ENCODE measurements at places on chromosomes 1 and 21.

DNA sequence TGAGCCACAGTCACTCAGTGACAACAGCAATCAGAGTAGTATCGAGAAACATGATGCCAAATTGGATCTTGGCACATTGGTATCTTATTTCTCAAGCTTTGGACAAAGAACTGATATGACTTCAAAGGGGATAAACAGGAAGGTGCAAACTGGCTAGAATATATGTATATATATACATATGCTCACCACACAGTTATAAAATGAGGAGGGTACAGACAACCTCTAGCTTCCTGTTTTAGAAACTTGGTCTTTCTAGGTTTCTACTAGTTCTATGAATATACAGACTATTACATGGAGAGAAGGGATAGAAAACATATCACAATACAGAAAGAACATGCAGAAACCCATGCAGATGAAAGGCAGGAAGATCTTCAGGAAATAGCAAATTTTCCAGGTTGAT lies 292.1 kb upstream of the SNX7 start:
- DNase-seq, result no peak

GRCh38 chr1:42765832-42766740 lies 742 bp downstream of the P3H1 start:
- peak; percentile 47 for DNase-seq

- no peak for DNase-seq
Measured at GRCh38 chr1:101367630-101368029, 130.8 kb downstream of the S1PR1 start.

GRCh38 chr1:51328926-51329325 lies 1.4 kb downstream of the TTC39A start:
- no peak for DNase-seq

GRCh38 chr1:156677616-156678596 lies 699 bp upstream of the NES start:
- no peak for DNase-seq

DNA sequence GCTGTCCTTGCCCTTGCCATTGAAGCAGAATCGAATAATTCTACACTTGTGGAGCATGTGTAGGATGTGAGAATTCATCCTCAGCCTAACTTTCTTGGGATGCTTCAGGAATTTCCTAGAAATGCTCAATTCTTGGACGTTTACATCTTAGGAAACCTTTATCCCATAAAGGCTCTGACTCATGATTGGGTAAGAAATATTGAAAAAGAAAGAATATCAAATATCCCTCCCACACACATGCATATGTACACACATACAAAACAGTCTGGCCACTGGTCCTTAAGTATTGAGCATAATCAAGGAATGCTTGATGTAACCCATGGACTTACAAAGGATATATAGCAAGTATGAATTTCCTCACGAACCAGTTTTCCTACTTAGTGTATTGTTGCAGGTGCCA lies 83.9 kb upstream of the IPO9 start:
- no peak for DNase-seq

GRCh38 chr1:232943679-232944252 lies 6.6 kb upstream of the NTPCR start:
- DNase-seq, result peak; percentile 46

DNA sequence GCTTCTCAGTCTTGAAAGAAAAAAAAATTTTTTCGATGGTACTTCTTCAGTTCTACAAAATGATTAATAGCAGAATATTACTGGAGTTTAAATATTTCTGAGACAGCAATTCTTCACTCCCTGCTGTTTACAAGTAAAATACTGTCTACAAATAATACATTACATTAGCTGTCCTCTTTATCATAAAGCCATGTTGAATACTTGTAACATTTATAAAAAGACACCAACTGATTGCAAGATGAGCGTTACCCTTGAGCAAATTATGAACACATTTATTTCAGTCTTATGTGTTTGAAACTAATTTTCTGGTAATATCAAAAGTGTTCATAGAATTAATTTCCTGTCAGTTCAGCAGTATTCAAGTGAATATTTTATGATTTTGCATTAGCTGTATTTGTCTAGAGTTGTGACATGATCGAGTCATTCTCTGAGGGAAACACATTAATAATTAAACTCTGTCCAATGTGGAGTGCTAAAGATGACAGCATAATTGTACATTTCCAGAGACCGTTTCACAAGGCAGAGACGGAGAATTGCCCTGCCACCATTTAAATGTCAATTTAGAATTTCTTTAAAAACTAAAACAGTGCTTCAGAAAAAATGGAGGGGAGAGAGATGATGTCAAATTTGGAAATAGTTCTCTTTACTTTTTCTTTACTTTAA lies 1359.0 kb upstream of the ADGRL4 start:
- DNase-seq, result no peak

DNA sequence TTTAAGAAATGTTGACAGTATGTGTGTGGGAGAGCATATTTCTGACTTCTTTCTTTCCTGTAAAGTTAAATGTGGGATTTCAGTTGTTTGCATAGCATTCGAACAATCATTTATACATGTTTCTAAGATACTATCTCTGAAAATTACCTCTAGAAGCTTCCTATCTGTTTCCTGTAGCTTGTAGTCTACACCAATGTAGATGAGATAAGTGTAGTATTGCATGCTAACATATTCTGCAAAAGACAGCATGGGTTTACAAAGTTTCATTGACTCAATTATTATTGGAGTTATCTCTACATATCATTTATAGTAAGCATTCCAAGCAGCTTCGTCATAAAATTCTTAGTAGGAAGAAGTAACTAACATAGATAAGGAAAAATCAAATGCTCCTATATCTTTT lies 98.9 kb upstream of the DPYD start:
- no peak for DNase-seq

GRCh38 chr1:89552471-89553081 lies 27.9 kb downstream of the LRRC8B start:
- DNase-seq, result no peak

DNA sequence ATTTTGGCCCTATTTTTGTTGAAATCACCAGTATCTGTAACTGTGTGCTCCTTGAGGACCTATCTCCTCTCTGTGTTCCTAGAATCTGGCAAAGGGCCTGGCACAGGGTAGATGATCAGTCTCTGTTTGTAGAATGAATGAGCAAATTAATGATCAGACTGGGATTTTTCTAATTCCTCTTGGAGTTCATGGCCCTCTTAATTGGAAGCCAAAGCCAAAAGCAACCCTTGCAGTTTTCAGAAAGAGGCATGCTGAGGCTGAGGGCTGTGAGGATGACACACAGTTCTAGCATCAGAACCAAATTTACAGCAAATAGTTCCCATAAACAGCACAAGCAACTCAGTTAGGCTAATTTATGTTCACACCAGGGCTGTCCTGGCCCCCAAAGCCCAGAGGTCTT lies 111.1 kb upstream of the BEND5 start:
- no peak for DNase-seq

- DNase-seq, result no peak
Measured at GRCh38 chr1:223020770-223021169, 122.3 kb downstream of the TLR5 start.

GRCh38 chr1:66000033-66000637 lies 207.4 kb downstream of the PDE4B start:
- no peak for DNase-seq

GRCh38 chr1:93999840-94000415 lies 90.7 kb upstream of the GCLM start:
- no peak for DNase-seq

DNA sequence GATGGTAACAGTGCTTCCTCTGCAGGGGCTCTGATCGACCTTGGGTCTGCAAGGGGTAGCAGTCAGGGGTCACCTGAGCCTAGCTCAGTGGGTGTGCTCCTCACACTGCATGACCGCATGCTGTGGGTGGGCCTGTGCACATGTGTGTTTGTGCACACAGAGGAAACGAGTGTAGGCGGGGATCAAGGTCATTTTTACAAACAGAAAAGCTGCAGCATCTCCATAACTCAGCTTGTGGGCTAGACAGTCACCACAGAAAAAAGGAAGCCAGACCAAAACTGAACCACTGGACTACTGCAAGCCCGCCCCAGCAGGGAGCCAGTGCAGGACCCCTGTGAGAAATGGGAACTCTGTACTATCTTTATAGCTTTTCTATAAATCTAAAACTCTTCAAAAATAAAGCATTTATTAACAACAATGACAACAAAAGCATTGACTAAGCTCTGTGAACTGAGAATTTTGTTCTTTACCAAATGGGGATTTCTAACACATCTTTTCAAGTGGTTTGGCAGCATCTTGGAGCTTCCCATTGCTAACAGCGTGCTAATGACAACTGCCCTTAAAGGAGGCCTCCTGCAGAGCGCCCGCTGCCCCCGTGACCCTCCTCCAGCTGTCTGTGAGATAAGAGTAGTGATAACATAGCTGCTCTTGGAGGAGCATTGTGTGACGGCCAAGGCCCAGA lies 19.9 kb upstream of the NEK2 start:
- no peak for DNase-seq

- DNase-seq, result no peak
Measured at GRCh38 chr1:209504571-209504970, 78.9 kb upstream of the CAMK1G start.

- DNase-seq, result no peak
Measured at GRCh38 chr1:118247593-118247992, 62.6 kb upstream of the SPAG17 start.

DNA sequence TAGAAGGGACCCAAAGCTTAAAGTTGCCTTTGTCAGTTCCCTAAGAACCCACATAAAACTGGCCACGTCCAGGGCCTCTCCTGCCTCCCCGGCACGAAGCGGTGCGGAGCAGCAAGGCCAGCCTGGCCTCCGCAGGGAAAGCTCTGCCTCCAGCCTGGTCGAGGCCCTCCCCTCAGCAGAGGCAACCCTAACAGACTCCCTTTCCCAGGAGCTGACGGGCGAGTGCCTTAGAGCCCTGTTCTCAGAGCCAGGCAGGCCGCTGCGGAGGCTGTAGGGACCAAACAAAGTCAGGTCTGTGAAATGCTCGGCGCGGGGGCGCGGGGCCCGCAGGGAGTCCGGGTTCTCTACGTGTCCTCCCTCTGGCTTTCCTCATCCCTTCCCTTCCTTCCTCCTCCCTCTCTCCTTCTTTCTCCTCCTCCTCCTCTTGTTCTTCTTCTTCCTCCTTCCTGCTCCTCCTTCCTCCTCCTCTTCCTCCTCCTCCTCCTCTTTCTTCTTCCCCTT lies 40.7 kb downstream of the RIPK4 start:
- DNase-seq, result no peak

DNA sequence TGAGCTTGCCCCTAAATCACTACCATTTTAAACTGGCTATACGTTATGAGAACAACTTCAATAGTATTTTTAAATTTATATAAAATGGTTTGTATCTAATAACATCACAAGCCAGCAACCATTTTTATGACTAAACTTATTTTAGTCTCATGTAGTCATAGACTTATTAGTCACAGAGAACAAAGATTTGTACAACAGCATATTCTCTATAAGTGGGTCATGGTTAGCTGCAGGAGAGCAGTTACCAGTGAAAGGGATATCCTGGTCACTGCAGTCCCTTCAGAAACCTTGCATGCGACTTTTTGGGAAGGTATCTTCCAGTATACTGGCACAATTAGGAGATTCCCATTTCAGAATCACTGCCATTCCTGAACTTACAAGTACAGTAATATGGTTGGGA lies 90.0 kb downstream of the HFM1 start:
- no peak for DNase-seq

DNA sequence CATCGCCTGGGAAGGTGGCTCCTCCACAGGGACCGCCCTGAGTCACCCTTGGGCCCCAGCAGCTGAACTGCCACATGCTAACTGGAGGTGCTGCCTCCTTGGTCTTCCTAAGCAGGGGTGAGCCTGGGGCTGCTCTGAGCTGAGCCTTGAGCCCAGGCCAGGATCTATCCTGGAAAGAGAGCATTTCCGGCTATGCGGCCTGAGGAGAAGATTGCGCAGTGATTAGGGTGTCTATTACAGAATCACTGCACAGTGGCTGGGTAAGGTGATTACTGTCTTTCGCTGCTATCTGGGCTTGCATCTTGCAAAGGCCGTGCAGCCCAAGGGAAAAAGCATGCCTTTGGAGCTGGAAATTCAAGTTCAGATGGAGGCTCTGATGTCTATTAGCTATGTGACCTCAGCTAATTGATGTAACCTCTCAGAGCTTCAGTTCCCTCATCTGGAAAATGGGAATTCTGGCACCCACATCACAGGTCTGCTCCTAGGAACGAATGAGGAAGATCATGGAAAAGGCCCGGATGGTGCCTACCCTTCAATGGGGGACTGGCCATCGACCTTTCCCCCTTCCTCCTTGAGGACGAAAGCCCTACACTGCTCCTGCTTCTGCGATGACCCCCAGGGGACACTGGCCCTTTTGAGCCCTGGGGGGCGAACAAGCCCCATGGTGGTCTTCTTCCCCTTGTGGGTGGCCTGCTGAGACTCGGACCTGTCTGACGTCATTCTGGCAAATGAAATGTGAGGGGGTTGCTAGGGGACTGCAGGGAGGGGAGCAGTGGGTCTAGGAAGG lies 38.0 kb downstream of the GPR161 start:
- DNase-seq, result no peak

DNA sequence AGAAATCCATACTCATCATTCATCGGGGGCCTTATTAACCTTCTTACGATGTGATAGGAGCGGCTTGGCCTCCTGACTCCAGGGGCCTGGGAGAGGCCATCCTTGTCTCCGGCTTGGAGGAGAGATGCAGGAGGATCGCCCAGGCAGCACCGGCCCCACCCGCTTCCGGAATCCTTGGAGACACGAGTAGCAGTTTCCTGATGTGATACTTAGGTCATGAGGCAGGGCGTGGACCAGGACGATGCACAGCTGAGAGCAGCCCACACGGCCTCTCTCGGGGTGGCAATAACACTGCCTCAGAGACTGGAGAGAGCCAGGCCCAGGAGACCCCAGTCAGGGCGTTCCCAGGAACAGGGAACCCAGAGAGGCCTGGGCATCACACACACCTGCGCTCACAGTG lies 163.6 kb upstream of the ARHGEF16 start:
- no peak for DNase-seq

- DNase-seq, result no peak
Measured at GRCh38 chr1:225482421-225482950, 54.6 kb upstream of the LBR start.

- no peak for DNase-seq
Measured at GRCh38 chr1:212432272-212432660, 454 bp upstream of the NENF start.

GRCh38 chr1:109312246-109312645 lies 5.4 kb upstream of the MYBPHL start:
- DNase-seq, result no peak

DNA sequence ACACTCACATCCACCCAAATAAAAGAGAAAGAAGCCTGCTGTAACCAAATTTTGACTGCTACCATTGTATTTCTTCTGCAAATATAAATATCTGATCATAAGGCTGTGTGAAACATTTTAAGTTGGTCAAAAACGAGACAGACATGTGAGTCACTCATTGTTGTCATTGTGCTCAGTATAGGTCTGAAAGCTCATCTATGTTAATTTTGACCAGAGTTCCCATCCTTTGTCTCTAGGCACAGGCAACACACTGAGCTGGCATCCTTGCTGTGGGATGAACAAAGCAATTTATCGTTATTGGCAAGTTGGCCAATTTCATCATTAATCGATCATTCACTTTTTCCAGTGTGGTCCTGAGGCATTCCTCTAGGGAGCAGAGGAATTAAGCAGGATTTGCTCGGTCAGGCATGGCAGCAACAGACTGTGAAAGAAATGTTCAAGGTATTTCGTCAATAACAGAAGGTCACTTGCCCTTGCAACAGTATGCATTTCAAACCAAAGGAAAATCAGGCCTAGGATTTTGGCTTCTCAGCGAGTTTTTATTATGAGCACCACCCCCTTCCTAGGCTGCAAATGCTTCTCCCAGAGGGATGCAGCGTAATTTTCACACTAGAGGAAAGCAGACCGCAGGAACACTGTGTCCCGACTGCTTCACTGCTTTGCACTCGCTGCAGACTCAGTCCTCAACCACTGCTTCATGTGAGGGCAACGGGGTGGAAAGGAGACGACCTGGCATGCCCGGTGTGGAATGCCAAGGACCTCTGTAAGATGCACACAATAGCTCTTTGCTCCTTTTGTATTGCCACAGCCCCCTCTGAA lies 87.9 kb upstream of the SMYD2 start:
- no peak for DNase-seq
